ENCODE measurements at places on chromosomes 4 and X.

DNA sequence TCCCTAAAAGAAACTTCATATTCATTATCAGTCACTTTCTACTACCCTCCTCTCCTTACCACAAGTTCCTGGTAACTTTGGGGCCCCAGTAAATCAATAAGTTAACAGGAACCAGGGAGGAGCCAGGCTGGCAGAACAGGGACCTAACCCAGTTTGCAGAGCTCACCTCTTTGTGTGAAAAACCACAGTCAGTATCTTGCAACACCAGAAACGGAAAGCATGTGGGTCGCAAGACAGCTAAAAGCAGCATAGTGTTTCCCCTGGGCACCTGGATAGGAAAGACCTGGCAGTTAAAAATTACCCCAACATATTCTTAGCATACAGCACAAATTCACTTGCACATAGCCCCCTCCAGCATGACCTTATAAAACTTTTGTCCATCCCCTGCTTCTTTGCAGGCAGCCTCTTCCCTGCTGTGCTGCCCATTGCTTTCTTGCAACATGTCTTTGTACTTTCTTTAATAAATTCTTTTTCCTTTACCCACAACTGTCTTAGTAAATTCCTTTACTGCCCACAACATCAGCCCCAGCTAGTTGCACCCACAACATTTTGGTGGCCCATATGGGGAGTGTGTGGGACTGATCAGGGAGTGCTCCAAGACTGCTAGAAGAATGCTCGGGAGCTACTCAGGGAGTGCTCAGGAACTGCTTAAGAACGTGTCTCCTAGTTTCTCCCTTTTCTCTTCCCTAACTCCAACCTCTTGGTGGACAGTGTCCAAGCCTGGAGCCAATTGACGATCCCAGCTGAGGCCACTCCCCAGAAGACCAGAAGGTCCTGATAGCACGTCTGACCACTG lies 83.4 kb downstream of the MSN start:
- no peak for DNase-seq

GRCh38 chr4:24932515-24933225 lies 19.8 kb upstream of the CCDC149 start:
- no peak for DNase-seq

- DNase-seq, result no peak
Measured at GRCh38 chr4:41218703-41219102, 4.4 kb upstream of the APBB2 start.

DNA sequence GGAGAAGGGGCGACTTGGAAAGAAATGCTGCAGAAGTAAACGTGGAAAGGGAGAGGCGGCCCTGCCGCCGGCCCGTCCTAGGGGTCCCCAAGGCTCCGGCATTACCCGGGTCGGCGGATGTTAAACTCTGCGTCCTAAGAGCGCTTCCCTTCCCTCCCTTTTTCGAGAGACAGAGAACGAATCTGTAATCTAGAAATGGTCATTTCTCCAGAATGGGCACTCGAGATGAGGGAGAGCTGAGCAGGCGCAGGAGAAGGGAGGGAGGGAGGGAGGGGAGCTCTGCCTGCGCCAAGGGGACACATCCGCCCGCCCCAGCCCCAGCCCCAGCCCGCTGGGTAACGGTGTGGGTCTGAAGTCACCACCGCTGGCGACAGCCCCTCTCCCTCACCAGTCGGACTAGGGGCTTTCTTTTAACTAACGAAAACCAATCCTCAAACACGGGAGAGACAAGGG lies 1.7 kb downstream of the HCFC1 start:
- no peak for DNase-seq

- DNase-seq, result no peak
Measured at GRCh38 chrX:19899217-19899788, 11.9 kb upstream of the SH3KBP1 start.

- DNase-seq, result no peak
Measured at GRCh38 chr4:169723207-169723965, 34.4 kb downstream of the HPF1 start.

- no peak for DNase-seq
Measured at GRCh38 chrX:3815896-3816664, 102.6 kb upstream of the PRKX start.

- DNase-seq, result peak; percentile 57
Measured at GRCh38 chrX:153763989-153764755, at the start of gene PLXNB3. Gene PLXNB3 (plus strand): TSS chrX:153764249. CDS start chrX:153765536, 1,287 bp downstream.

GRCh38 chr4:71133491-71133890 lies 140.0 kb downstream of the DCK start:
- DNase-seq, result no peak

DNA sequence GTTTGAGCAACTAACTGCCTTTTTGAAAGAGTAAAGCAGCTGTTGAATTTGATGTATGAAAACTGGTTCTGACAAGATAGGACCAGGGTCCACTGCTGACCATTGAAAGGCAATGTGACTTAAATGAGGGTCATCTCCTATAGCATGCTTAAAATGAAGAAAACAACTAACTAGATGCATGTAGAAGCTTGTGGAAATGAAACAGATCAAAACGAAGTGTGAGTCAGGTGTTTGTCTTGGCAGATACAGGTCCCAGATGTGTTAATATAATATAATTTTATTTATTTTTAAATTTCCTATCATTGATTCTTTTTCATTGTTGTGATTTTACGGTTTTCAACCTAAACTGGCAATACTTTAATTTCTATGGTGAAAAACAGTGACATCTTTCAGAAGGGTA lies 83.6 kb downstream of the ATOH1 start:
- no peak for DNase-seq

DNA sequence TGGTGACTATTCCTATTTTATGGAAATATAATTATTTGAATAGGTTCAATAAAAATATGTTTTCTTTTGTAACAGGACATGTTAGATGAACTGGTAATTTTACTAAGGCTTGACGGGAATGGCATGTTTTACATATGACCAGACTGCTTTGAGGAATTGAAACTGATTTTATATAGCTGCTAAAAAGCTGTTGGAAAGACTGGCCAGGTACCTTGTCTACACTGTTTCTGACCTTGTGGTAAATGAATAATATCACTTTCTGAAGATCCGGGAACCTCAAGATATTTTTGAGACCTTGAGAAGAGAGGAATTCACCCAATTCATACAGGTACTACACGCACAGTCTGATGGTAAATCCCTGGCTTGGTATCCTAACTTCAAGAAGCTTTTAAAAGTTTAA lies 42.1 kb upstream of the USP46 start:
- DNase-seq, result no peak

DNA sequence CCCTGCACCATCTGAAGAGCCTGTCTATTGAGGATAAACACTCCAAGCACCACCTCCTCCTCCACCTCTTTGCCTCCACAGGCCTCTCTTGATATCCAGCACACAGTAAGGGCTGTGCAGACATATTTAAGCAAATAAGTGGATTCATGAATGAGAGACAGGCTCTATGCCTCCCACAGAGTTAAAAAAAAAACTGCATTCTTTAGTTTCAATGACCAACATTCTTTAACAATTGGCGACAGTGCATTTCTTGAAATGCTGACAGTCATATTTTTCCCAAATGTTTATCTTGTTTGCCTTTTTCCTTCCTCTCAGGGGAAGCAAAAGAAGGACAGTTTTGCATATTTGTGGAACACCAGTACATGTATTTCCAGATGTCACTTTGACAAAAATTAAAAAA lies 38.6 kb downstream of the MXRA5 start:
- DNase-seq, result no peak
